Tracheal epithelial cell (primary cell): ENCODE measurements at places on chromosomes 3 and 15. TPM values are rescaled to one million over a fixed set of nuclear protein-coding genes. Genes with fewer than 3 reads are reported as not detected.

The CPEB1 gene
- total RNA-seq, result under 0.01 TPM in 1 of 2 replicates, not detected in the other

The LSAMP gene
- total RNA-seq, result under 0.01 TPM in 1 of 2 replicates, not detected in the other

The CPNE9 gene
- not detected in 2 replicates for total RNA-seq

The MEIS2 gene
- 2.2 and 4.9 TPM in 2 replicates for total RNA-seq

The SYNPR gene
- not detected in 2 replicates for total RNA-seq

The TM4SF18 gene
- 0.21 and 8.0 TPM in 2 replicates for total RNA-seq

The IL20RB gene
- total RNA-seq, result 86.8 and 233 TPM in 2 replicates

The SEMA3B gene
- total RNA-seq, result 8.2 and 15.6 TPM in 2 replicates

The DNAH12 gene
- under 0.01 TPM in 2 replicates for total RNA-seq

The ATP13A5 gene
- not detected in 2 replicates for total RNA-seq
